ENCODE measurements at places on chromosomes 2 and 18.

DNA sequence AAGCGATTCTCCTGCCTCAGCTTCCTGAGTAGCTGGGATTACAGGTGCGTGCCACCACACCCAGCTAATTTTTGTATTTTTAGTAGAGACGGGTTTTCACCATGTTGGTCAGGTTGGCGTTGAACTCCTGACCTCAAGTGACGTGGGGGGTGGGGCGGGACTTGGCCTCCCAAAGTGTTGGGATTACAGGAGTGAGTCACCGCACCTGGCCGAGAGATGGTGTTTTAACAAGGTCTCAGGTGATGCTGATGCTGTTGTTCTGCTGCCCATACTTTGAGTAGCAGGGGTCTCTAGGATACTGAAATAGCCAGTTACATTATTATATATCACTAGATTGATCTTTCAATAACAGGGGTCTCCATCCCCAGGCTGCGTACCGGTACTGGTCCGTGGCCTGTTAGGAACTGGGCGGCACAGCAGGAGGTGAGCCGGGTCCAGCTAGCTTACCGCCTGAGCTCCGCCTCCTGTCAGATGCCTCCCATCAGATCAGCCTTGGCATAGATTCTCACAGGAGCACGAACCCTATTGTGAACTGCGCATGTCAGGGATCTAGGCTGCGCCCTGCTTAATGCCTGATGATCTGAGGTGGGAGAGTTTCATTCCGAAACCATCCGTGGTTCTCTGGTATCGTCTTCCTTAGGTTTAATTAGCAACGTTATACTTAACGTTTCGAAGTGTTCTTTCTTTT, 48.3 kb upstream of the SLC38A11 start:
- no peak for DNase-seq

GRCh38 chr2:232239951-232240681, 138.4 kb upstream of the ALPP start:
- no peak for DNase-seq

DNA sequence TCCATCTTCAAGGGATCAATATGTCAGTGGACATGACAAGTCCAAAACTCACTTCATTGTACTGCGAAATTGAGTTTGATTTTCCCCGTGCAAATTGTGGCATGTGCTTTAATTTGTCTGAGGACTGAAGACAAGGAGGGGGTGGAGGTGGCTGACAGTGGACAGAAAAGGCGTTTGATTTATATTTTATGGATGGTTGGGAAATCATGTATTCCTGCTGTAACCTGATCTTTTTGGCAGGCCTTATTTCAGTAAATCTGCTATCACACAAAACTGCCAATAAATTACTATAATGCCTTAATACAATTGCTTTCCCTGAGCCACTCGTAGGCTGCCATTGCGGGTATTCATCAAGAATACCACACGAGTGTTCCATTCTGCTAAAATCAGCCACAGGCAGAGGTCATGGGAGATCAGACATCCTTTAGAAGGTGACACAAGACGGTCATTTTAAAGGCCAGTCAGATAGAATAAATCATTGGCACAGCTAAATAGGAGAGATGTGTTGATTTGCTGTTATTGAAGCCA, 720.5 kb downstream of the MBD2 start:
- no peak for DNase-seq

DNA sequence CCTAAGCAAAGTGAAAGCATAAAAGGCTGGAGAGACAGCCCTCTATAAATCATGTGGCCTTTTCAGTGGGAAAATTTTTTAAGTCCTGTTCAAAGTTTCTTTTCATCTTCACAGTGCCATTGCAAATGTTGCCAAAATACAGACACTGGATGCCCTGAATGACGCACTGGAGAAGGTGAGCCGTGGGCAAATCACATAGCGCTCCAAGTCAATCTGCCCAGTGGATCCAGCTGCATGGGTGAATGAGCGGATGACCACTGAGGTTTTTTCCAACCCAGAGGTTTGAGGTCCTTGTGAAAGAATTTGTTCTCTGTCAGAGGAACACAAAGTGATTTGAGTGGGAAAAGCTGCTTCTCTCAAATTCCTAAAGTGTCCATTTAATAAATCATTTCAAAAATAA, 11.8 kb downstream of the DAPL1 start:
- DNase-seq, result no peak

DNA sequence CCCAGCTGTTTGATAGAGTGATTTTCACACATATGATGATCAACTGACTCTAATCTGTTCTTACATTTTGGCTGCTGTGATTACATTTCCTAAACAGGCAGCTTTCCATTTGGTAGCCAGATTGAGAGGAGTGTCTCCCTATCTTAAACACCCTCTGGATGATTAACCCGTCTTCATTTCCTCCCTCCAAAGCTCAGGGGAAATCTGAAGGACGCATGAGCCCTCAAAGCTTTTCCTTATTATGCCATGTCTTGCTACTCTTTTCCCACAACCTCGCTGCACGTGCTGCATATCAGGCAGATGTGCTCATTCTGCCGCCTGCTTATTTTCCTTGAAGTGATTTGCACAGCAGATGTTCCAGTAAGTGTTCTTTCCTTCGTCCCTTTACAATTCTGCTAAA, 837.4 kb downstream of the LRRTM4 start:
- no peak for DNase-seq

- DNase-seq, result no peak
These were observed 129.6 kb downstream of the CELF4 start for GRCh38 chr18:37435996-37436395.

GRCh38 chr2:169636440-169637097, 52.4 kb downstream of the PPIG start:
- no peak for DNase-seq

- DNase-seq, result no peak
These were observed 19.0 kb downstream of the ABCG5 start for GRCh38 chr2:43819491-43820163.

DNA sequence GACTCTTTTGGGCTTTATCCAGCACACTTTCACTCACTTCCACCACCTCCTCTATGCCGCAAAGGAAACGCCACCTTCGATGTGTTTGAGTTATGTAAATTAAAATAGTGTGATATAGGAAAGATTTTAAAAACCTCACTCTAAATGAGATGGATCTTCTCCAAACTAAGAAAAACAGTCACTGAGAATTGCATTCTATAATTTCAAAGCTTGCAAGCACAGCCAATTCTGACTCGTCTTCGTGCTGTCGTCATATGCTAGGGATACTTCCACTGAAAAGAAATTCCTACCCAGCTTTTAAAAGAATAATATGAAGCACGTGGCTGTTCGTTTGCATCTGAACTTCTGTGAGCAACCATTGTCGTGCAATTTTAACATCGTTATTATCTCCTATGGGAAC, 162.5 kb downstream of the SH3BP4 start:
- DNase-seq, result no peak

GRCh38 chr2:159998961-159999360, 63.5 kb downstream of the PLA2R1 start:
- DNase-seq, result no peak

DNA sequence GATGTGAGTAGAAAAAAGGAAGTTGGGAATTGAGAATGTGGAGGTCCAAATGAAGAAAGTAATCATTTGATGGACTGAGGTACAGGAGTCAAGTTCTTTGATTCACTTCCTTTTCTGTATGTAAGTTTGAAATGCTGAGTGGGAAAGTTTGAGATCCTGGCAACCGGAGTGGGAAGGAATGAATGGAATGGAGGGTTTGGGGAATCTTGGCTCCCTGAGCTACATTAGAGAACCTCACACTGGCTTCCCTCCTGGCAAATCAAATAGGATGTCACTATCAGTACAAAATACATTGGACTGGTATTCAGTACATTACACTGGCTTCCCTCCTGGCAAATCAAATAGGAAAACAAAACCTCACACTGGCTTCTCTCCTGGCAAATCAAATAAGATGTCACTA, 9.8 kb upstream of the RNF138 start:
- no peak for DNase-seq

GRCh38 chr2:157439824-157440186, 4.1 kb downstream of the CYTIP start:
- DNase-seq, result no peak

DNA sequence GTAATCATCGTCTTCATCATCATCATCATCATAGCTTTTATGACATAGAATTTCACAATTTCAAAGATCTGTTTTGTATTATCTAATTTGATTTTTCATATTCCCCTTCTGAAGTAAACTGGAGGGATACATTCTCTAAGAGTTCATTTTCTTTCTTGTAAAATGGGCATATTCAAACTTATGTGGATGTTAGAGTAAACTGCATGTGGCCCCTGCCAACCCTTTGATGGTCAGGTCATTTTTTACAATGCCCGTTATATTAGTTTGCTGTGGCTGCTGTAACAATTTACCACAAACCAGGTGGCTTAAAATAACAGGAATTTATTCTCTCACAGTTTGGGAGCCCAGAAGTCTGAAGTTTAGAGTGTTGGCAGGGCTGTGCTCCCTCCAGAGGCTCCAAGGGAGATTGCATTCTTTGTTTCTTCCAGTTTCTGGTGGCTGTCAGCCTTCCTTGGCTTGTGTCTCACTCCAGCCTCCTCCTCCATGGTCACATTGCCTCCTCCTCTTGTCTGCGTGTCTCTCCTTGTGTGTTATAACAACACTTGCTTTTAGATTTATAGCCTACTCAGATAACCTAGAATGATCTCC, 127.5 kb upstream of the MMADHC start:
- DNase-seq, result no peak

DNA sequence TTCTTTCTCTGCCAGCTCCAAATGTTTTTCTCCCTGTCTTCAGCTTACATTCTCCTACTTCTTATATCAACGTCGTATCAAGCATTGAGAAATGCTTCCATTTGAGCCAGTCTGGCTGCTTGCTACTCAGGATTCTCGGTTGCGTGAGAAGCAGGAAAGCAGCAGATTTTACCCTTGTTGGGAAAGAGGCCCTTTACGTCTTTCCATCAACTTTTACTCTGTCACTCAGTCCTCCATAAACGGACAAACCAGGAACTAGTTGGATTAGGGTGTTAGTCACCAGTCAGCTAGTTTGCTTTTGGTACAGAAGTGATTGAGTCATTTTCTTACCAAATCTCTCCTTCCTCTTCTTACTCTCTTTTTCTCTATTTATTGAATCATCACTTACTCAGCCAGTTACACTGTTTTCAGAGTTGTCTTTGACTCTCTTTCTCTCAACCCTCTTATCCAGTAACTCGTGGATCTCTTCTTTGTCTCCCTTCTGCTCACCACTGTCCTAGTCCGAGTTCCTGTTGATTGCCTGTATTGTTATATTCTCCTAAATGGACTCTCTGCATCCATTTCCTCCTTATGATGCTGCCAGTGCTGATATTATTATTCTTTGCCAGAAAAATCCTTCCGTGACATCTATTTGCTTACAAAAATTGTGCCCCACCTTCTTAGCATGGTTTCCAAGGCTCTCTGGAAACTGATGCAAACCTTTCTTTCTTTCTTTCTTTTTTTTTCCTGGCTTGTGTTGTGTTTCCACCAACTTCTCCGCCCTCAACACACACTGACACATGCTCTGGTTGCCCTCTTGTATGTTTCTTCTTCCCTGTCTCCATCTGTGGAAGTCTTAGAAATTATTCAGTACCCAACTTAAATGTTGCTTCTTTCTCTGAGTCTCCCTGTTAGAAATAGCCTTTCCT, 61.5 kb downstream of the VRK2 start:
- no peak for DNase-seq

GRCh38 chr2:217305882-217306281, 446.0 kb upstream of the TNP1 start:
- DNase-seq, result no peak

DNA sequence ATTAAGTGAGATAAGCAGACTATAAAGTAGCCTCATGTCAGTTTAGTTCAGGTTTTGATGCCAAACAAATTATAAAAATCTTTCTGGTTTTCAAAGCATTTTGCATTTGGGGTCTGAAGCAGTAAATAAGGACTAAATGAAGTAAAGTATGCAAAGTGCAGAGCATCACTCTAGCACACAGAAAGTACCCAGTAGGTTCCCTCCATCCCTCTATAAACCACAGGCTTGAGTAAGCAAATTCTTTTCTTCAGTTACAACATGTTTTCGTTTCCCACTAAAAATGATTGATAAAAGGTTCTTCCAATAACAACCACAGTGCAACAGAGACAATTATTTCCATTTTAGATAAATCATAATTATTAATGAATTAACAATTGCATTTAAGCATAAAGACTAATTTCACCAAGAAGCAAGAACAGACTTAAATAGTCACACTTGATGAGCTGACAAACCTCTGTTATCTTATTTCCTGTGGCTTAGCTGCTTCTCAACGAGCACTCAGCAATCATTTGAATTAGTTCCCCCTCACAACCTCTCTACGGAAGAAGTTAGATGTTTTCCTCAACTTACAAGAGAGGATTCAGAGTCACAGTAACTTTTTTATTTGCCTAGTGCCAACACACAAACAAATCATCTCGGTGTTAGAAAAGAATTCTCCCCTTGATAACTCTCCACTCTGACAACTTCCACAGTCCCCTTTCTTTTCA, 249.8 kb downstream of the NBAS start:
- no peak for DNase-seq

GRCh38 chr2:113260991-113261390, 17.7 kb downstream of the PAX8 start:
- no peak for DNase-seq

- DNase-seq, result no peak
These were observed 300.3 kb downstream of the NBAS start for GRCh38 chr2:15260835-15261234.

- DNase-seq, result peak; percentile 63
These were observed 53.6 kb upstream of the CAB39 start for GRCh38 chr2:230658877-230659652.

DNA sequence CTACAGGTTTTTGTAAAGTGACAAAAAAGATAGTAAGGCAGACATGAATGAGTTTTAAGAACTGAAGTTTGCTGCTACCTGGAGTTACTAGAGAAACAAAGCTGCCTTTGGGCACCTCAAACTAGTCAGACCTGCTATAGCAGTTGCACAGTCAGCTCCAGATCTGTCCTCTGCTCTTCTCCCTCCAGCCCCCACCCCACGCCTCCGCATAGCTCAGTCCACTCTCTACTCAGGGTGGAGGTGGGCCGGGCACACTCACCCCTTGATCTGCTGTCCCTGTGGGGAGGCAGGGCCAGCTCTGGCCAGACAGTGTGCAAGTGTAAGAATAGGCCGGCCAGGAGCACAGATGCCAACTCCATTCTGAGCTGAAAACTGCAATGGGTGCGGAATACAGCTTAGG, 4.1 kb downstream of the SERTAD2 start:
- DNase-seq, result no peak

GRCh38 chr2:44772131-44772530, 169.4 kb upstream of the SIX3 start:
- DNase-seq, result no peak

DNA sequence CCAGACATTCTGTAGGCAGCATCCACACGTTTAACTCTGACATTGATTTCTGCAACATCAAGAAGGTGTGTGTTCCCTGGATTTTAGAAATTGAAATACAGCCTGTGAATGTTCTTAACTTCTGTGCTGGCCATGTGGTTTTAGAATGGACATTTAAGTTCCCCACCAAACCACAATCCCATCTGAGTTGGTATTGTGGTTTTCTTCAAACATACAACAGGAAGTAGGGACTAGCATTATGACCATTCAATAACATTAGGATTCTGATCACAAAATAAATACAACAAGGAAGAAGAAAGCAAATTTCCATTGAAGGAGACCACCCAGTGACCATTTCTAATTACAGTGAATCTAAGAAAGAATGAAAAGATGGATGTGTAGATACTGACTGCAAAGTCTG, 51.2 kb downstream of the MAP3K20 start:
- no peak for DNase-seq

GRCh38 chr2:55089726-55090125, 39.5 kb upstream of the RTN4 start:
- DNase-seq, result no peak

- no peak for DNase-seq
These were observed 31.9 kb upstream of the EFR3B start for GRCh38 chr2:25009954-25010353.
